ENCODE measurements at places on chromosomes 3 and 15.

GRCh38 chr3:9404680-9405079 lies 7.3 kb downstream of the SETD5 start:
- DNase-seq: no peak

- DNase-seq: no peak
These were observed 91.7 kb downstream of the NR1I2 start for GRCh38 chr3:119873646-119874045.

DNA sequence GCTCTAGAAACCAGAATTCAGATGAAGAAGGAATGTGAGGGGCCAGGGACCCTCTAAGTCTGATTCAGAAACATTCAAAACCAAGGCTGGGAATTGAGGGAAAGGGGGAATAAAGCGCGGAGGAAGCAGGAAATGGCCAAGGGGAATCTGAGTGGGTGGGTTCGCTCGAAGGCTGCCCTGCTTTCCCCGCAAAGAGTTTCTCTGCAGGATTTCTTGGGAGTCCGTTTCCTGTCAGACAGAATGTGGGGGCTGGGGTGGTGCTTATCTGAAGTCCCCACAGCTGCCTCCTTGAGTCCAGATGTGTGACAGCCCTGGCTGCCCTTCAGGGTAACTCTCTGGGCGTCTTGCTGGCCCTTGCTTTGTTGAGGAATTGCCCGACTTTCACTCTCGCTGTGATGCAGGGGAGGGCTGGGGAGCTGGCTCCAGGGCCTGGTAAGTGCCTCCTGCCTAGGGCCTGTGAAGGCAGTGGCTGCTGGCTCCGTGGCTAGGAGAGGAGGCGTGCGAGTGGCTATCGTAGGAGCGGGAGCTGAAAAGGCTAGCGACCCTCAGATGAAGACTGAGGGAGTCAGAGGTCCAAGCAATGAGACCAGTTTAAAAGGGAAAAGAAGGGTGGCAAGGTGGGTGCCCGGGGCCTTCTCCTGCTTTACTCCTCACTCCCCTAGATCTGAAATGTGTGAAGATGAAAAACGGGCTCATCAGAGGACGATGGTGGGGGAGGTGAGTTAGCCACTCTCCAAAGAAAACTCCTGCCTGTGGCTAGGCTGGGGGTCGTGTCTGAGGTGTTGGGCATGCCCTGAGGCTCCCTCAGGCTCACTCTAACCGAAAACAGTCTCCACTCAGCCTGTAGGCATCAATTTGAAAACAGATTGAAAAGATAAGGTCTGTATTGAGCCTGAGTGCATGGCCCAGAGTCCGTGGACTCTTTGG lies 143.9 kb upstream of the UMPS start:
- DNase-seq: no peak

DNA sequence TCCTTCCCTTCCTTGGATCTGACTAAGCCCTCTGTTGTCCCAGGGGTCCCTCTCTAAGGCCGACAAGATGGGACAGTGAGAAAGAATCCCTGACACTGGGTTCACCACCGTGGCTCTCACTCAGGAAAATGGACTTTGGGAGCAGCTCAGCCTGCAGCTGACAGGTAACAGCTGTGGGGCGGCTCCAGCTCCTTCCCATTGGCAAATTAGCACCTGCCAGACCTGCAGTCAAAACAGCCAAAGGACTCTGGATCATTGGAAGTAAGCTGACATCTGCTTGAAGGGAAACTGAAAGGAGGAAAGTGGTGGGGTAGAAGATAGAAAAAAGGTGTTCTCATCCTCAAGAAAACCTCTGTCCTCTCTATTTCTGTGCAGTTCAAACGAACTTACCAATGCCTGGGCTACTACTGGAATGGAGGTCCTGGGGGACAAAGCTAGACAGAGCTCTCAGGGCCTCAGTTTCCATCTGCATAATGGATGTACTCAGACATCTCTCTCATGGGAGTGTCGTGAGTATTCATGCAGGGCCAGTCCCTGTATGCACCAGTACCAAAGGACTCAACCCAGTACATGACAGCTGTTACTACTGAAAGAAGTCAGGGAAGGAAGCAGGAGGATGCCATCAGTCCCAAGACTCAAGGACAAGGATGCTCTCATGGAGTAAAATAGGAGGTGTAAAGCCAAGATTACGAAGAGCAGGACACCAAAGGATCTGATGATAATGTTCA lies 53.6 kb upstream of the DCLK3 start:
- DNase-seq: no peak

DNA sequence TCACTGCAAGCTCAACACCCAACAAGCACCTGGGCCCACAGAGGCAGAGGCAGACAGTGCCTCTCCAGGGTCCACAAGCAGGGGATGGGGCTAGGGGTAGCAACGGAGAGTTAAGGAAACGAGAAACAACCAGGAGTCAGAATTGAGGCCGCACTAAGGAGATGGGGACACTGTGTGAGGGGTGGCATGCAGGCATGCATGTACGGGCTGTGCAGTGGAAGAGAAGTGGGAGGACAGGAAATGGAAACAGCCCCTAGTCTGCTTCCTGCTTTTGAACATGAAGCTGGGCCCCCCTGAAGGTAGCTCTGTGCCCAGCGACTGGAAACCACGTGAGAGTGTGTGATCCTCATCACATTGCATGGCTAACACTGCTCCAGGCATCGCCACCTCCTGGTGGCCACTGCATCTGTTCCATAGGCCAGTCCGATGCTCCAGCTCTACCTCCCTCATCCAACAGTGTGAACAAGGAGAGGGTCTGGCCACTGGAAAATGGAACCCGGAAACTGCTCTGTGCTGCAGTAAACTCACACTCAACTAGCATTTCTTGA lies 44.0 kb downstream of the XXYLT1 start:
- DNase-seq: no peak

DNA sequence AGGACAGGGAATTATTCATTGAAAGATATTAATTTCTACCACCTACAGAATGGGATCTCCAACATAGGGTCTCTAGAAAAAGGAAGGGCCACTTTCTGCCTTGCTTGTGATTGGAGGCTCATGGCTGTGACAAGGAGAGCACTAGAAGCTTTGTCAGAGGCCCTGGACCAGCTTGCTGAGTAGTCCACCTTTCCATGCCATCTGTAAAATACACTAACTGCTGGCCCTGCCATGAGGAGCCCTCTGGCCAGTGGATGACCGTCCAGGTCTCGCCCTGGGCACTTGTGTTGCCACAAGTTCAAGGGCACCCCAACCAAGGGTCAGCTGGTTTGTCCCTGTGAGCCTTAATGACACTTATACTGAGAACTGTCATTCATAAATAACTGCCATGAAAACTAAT lies 1.6 kb upstream of the SYNM start:
- no peak for DNase-seq

GRCh38 chr3:43062564-43063040 lies 43.3 kb downstream of the POMGNT2 start:
- no peak for DNase-seq

DNA sequence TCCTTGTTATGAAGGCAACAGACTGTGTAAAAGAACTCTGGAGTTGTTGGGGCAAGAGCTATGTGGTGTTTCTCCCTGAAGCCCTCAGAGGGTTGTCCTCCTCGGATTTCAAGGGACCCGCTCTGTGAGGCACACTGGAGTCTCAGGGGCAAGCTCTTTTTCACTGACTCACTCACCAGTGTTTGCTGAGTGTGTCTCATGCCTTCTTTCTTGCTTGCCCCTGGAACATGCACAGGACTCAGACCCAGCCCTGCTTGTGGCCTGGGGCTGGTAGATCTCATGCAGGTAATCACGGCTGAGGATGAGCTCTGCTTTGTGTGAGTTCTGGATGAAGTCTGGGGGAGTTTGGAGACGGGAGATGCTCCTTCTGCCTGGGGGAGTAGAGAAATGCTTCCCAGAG lies 93.7 kb downstream of the CACNA1D start:
- no peak for DNase-seq

- DNase-seq: no peak
These were observed 68.4 kb downstream of the TAMM41 start for GRCh38 chr3:11778248-11778647.

DNA sequence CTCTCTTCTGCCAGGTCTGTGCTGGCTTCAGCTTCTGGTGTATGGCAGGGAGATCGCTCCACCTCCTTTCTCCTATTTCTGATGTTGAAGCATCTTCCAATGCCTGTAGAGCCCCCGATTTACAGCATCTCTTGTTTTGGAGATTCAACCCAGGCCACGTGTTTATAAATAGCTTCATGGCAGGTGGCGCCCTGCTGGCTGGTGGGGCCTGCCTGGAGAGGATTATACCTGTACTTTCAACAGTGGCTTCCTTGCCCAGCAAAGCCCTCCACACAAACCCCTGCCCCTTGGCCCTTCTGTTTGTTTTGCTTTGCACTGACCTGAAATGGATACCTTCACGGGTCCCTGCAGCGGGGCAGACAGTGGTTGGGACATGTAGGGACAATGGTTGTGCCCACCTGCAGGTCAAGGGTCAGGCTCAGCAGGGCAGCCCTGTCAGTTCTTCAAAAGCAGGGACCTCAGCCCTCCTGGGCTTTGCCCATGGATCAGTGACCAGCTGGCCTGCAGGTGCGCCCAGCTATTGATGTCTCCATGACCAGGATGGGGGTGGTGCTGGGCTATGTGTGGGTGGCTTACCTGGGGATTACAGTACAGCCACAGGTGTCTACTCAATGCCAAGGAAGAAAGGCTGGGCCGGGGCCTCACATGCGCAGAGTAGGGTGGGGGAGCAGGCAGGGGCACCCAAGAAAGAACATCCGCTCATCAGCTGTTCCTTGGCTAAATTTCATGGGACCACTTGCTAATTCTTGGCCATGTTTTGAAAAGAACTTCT lies 112.7 kb upstream of the PRR23C start:
- DNase-seq: no peak

GRCh38 chr3:160184655-160185054 lies 40.6 kb upstream of the C3orf80 start:
- no peak for DNase-seq
